Cortex of kidney (tissue), 1 donor: ENCODE measurements at places on chromosomes 13 and 19.

DNA sequence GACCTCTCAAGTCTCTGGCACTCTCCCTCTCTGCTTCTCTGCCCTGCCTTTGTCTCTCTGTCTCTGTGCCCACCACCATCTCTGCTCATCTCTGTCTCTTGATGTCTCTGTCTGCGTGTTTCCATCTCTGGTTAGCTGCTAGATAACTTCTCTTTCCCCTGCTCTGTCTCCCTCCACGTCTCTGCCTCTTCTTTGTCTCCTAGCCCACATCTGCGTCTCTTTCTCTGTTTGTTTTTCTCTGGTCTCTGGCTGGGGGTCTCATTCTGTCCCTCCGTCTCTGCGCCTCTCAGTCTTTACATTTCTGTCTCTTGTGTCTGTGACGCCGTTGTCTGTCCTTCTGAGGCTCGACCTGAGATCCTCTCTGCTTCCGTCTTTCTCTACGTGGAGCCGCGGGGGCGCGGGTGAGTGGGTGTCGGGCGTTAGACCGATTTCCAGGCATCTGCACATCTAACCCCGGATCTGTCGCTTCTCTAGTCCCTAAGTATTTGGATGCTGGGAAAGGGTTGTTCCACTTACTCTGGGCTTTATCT, 386 bp downstream of the GIPR start:
- DNase-seq: no peak

- no peak for DNase-seq
Measured at GRCh38 chr13:98514288-98514687, 62.6 kb downstream of the STK24 start.

DNA sequence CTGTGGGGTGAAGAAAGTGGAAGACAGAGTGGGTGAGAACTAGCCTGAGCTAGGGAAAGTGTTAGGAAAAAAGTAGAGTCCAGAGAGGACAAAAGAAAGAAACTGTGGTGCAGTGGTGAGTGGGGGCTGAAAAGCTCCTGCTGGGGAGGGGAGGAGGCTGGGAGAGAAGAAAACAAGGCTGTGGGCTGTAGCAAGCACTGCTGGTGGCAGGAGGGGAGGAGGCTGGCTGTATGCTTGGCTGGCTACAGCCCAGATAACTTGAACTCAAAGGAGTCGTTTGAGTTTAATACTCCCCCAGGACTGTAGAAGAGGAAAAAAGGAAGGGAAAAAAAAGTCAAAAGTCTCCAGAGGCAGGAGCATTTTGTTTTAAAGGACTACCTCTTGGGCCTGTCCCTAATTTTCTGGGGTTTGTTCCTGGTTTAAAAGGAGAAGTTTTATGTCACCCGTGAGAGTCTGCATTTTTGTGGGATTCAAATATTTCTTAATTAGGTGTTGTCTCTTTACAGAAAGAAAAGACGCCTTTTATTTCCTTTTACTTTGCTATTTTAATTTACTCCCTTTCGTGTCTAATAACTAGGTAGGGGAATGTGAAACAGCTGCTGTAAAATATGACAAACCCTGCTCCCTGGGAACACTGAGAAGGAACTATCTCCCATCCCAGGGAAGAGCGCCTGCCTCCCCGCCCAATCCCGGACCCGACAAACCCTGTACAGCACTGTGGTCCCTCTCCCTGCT, 21.7 kb downstream of the ZIC5 start:
- DNase-seq: no peak

- DNase-seq: no peak
Measured at GRCh38 chr19:15433519-15434069, 14.8 kb upstream of the AKAP8L start.

DNA sequence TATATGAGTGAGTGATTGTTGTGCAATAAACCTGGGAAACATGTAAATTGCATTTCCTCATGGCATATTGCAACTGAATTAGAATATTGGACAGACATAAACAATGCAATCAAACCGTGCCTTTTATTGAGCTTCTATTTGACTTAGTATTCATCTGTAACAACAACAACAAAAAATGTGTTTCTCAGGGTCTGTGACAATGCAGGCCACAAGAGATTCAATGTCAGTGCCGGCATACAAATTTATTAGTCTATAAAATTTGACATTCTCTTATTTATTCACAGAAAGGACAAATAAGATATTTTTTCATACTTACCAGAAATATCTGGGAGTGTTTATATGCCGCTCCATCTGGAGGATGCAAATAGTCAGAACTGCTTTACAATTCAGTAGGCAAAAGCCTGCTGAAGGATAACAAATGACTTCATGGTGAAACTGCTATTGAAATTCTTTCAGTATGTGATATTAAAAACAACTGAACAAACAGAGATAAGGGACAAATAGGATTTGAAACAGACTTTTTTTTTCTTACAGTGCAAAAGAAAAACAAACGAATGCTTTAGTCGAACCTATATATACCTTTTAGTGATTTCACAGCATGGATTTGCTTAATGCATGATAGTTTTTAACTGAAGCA, 77.2 kb downstream of the DACH1 start:
- DNase-seq: no peak

DNA sequence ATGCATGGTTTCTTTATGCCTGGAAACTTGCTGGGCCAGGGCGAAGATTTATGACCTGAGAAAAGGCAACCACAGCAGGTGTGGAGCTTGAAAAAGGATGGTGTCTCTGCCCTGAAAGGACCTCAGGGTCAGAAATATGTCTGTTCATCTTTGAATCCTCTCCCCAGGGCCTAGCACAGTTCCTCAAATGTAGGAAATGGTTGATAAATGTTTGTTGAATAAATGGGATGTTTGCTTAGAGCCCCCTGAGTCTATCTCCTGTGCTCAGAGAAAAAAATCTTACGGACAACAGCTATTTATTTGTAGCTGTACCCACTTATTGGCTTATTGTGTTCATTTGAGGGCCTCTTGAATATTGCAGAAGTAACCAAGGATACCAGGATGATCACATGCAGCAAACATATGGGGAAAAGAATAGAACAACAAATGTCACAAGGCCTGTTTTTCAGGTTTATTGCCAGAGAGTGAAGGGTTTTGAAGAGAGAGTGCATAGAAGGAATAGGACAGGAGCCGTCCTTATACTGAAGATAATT, 114.5 kb downstream of the KLF5 start:
- no peak for DNase-seq

DNA sequence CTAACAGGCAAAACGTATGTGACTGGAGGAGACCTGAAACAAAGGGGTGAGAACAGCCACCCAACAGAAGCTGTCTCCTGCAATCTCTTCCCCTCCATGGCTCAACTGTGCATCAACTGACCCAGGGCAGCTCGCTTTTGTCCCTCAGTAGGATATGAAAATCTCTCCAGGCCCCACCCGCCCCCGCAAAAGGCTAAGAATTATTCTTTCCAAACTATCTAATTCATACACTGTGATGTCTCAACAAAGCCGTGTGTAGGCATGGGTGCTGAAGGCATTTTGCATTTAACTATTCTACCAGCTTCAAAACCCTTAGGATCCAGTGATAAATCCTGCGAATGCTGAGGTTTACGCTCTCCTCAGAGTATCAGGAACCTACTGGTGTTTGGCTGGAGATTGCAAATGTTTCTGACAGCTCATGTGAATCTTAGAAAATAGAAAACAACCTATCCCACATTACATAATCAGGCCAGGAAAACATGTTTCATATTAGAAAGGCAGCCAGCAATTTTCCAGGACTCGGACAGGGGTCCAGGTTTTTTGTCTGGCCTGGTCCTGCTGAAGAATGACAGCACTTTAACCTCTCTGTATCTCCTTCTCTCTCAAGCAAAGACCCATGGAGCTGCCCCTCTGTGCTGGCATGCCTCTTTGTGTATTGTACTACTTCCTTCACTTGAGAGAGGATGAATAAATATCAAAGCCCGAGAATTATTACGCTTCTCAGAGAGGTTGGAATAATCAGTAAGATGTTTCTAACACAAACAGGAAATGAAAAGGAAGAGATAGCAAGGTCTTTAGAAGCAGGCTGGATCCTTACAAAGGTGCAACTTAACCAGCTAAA, 17.3 kb downstream of the DHRS12 start:
- no peak for DNase-seq

DNA sequence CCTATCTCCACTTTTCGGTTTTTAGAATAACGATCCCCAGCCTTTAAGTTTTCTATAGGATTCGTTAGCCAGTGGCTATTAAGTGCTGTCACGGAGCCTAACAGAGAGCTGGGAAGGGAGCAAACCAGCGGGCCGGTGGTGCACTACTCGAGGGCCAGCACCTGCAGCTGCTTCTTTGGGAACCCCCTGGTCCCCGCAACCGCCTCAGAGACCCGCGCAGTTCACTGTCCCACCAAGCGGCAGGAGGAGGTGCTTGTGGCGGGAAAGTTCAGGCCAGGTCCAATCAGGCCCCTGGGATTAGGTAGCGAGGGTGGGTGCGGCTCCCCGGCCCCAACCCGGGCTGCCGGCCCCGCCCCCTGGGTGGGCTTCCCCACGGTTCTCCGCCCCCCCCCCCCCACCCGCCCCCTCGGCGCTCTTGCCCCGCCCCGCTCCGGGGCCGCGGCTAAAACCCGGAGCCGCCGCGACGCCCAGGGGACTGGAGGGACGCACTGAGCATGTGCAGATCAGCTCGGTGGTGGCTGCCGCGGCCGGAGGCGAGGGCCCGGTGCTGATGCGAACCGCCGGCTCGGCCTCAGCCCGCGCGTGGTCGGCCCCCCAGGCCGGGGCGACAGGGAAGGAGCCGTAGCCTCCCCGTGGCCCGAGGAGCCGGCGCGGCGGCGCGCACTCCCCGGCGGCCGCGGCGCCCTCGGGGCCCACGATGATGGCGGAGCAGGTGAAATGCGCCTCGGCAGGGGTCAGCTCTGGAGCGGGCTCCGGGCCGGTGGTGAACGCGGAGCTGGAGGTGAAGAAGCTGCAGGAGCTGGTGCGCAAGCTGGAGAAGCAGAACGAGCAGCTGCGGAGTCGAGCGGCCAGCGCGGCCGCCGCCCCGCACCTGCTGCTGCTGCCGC, at the start of gene SLAIN1:
SLAIN1 (plus strand) TSS at position 471 of the 887 bp plus-strand sequence; CDS start at position 698, 227 bp downstream.
- peak; percentile 10 for DNase-seq

GRCh38 chr13:46720189-46720588, 76.8 kb downstream of the ESD start:
- DNase-seq: no peak

GRCh38 chr19:366951-367350, 22.4 kb upstream of the MIER2 start:
- DNase-seq: no peak

DNA sequence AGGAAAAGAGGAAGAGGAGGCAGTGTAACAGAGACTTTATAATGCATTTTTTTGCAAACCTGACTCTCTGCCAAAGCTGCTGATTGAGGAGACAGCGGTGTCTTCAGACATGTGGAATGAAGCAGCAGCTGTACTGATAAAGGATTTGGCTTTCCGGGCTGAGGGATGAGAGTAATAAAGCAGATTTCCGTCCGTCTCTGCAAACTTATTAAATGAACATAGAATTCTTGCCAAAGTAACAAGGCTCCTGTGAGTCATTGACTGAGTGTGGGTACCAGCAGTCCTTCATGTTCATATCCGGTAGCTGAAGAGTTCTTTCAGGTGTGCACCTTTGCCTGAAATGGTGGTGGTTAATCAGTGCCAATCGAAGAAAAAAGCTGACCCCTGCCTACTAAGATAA, 112.6 kb downstream of the LIG4 start:
- DNase-seq: no peak

- no peak for DNase-seq
Measured at GRCh38 chr13:110531671-110532083, 29.8 kb downstream of the RAB20 start.

GRCh38 chr13:45538382-45538781, 73.6 kb downstream of the COG3 start:
- DNase-seq: no peak

DNA sequence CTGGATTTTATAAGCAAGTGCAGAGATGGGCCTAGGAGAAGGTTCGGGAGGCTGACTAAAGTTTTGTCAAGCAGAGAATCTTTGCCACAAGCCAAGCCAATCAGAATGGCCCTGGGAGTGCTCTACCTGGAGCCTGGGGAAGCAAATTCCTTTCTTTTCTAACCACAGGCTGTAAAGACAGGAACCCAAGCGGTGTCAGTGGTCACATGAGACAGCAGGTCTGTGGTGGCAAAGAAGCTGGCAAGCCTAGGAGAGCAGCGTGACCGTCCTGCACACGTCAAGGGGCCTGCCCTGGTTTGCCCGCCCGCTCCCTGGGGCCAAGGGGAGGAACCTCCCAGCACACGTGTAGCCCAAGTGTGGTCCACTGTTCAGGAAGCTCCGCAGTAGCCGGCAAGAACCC, 90.8 kb downstream of the IPO5 start:
- DNase-seq: no peak

- DNase-seq: no peak
Measured at GRCh38 chr19:40717325-40717879, 490 bp downstream of the ITPKC start.

- DNase-seq: no peak
Measured at GRCh38 chr13:58247080-58247479, 615.5 kb downstream of the PCDH17 start.

GRCh38 chr19:49642492-49643035, 555 bp downstream of the SCAF1 start:
- DNase-seq: no peak

- DNase-seq: no peak
Measured at GRCh38 chr13:32538143-32538620, 413 bp downstream of the N4BP2L2 start.

GRCh38 chr19:2727640-2727944, 6.4 kb upstream of the DIRAS1 start:
- no peak for DNase-seq

GRCh38 chr13:31611214-31611613, 128.1 kb upstream of the RXFP2 start:
- no peak for DNase-seq

- no peak for DNase-seq
Measured at GRCh38 chr13:40446365-40446764, 220.1 kb downstream of the FOXO1 start.

DNA sequence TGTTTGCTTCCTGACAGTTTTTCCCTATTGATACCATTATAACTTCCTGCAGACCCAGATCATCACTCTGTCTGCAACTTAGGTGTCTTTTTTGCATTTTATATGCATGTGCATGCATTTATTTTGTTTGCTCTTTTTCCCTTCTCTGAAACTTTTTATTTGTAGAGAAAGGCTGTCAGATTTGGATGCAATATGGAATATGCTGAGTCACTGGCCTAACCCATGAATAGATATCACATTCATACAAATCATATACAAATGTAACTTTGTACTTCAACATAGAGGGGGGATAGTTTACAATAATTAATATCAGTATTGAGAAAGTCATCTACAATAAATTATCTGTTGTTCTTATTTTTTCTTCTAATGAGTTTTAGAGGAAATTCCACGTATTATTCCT, 1465.0 kb downstream of the EFNB2 start:
- DNase-seq: no peak

DNA sequence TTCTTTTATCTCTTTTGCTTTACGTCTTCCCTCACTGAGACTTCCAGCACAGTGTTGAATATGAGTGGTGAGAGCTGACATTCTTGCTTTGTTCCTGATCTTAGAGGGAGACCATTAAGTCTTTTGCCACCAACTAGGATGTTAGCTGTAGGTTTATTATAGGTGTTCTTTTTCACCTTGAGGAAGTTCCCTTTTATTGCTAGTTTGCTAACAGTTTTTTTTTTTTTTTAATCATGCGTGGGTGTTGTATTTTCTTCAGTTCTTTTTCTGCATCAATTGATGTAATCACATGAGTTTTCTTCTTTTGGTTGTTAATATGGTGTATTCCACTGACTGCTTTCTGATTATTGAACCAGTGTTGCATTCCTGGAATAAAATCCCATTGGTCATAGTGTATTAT, 21.1 kb downstream of the AP1M1 start:
- DNase-seq: no peak

GRCh38 chr13:109794095-109794494, 7.7 kb upstream of the IRS2 start:
- DNase-seq: no peak
